Uterus (tissue), 4 donors: ENCODE measurements at places on chromosomes 2 and 18. TPM values are rescaled to one million over a fixed set of nuclear protein-coding genes. Genes with fewer than 3 reads are reported as not detected.

The CDH20 gene
- total RNA-seq = not detected

The C2orf78 gene
- not detected for total RNA-seq

DNA sequence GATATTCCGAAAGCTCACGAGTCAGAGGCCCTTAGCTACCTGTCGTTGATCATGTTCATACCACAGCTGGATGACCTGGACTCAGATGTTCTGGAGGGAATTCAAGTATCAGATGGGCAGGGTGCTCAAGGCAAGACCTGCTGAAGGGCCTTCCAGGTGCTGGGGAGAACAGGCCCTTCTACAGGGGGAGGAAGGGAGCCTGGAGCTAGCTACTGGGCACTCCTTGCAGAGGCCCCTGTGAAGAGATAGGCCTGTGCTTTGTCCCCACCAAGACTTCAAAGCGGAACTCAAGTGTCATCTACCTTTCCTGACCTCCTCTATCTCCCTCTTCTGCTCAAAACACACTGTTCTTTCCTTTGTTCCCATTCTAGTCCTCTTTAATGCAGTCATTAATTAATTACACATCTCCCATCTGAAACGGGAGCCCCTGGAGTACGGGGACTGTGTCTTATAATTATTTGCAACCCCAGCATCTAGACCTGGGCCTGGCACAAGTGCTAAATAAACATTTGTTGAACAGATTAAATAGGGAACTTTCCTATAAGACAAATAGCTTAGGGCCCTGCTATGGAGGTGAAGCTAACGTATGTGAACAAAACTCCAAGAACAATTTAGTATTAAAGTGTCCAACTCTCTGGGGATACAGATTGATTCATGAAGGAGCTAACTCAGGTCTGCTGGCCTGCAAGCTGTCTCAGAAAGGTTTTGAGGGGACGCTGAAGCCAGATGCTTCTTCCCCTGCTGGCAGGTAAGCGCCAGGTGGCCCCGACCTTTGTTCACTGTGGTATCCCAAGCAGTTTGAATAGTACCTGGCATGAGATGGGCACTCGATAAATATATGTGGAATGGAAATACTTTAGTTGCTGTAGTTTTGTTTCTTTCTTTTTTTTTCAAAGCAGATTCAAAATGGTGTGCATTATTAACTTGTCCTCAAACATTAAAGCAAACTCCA is 22.0 kb downstream of the RHOB start:
- H3K27me3 ChIP-seq = no peaks in the 10 kb centered on the region
- no peak overlapping the region for H3K27ac ChIP-seq
- DNase-seq = peak; percentile 13
- H3K36me3 ChIP-seq = no peaks in the 10 kb centered on the region
- no peak overlapping the region for H3K4me3 ChIP-seq

DNA sequence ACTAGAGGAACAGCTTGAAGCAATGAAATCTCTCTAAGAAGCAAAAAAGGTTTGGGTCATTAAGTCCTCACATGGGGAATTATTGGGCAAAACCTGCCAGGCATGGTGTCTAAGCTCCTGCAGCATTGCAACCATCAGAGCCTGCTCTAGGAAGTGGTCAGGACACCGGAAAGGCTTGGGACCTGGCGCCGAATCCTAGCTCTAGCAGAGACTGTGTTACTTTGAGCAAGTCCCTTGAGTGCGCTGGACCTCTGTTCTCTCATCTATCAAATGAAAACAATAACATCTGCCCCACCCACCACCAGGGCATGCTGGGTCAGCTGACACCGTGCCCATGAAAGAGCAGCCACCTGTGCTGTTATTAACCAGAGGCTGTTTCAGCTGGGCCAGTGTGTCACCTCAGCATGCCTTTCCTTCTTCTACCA is 6.3 kb downstream of the TMEM127 start:
- no peaks in the 10 kb centered on the region for H3K36me3 ChIP-seq
- peak overlapping the region; percentile 62 for H3K27ac ChIP-seq
- no peak overlapping the region for H3K4me3 ChIP-seq
- peaks cover 13% of the 10 kb centered on the region for H3K4me1 ChIP-seq
- no peak for DNase-seq
- H3K27me3 ChIP-seq = no peaks in the 10 kb centered on the region

DNA sequence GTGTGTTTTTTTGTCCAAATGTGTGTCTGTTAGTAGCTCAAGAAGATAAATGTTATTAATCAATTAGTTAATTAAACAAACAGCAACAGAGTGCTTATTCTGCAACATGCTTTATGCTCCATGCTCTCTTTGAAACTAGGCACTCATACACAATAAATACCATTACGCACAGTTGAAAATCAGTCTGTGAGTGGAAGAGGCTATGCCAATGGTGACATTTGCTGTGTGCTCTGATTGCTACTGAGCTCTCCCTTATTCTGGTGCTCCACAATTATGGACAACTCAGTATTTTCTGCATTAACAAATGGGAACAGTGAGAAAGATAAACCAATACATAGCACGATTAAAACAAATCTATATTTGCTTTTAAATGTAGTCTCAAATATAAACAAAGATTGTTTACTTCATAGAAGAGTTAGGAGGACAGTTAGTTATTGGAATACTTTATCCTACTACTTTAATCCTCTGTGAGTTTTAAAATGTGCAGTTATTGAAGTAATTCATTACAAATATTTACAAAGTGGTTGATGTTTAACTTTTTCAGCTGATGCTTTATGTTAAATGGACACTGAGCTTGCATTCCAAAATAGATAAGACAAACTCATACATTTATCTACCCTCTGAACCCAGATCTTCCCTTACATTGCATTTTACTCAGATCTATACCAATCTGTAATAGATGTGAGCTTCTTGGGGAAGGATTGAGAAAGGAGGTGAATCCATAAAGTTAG is 55.3 kb downstream of the NXPH2 start:
- H3K4me3 ChIP-seq = no peak overlapping the region
- no peak overlapping the region for H3K27ac ChIP-seq
- H3K27me3 ChIP-seq = no peaks in the 10 kb centered on the region
- no peaks in the 10 kb centered on the region for H3K4me1 ChIP-seq
- no peak for DNase-seq
- H3K36me3 ChIP-seq = no peaks in the 10 kb centered on the region

DNA sequence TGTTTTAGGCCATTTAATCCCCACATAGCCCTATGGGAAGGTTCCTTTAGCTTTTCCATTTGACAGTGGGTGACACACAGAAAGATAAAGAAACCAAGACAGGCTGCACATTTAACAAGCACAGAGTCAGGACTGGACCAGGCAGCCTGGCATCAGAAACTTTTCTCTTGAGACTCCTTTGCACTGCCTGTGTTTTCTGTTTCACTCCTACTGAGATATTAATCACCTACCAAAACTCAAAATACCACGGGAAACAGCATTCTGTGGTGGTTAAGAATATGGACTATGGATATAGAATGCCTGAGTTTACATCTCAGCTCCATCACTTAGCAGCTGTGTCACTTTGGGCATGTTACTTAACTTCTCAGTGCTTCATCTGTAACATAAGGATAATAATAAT is 73.3 kb downstream of the CTAGE1 start:
- no peak overlapping the region for H3K4me3 ChIP-seq
- DNase-seq = no peak
- peak overlapping the region; percentile 98 for H3K27ac ChIP-seq
- H3K36me3 ChIP-seq = no peaks in the 10 kb centered on the region
- H3K4me1 ChIP-seq = no peaks in the 10 kb centered on the region

- H3K36me3 ChIP-seq = no peaks in the 10 kb centered on the region
- no peak overlapping the region for H3K27ac ChIP-seq
- no peaks in the 10 kb centered on the region for H3K4me1 ChIP-seq
These were observed 920.2 kb upstream of the VRK2 start for GRCh38 chr2:57126410-57126809.

- no peak overlapping the region for H3K4me3 ChIP-seq
- no peaks in the 10 kb centered on the region for H3K27me3 ChIP-seq
- no peak overlapping the region for H3K27ac ChIP-seq
These were observed 929.4 kb upstream of the PIK3C3 start for GRCh38 chr18:41025666-41026065.

GRCh38 chr2:151357359-151357758 is at the start of gene TNFAIP6:
Gene TNFAIP6, plus strand, starts transcription at chr2:151357592. Its CDS starts 75 bp downstream, at chr2:151357667.
- H3K36me3 ChIP-seq = no peaks in the 10 kb centered on the region
- no peaks in the 10 kb centered on the region for H3K4me1 ChIP-seq
- no peak for DNase-seq
- peak within 1 kb of the TSS; percentile 54 for H3K27ac ChIP-seq

- no peaks in the 10 kb centered on the region for H3K27me3 ChIP-seq
- no peak for DNase-seq
- H3K36me3 ChIP-seq = no peaks in the 10 kb centered on the region
These were observed 242.6 kb downstream of the IKZF2 start for GRCh38 chr2:212908682-212909435.

DNA sequence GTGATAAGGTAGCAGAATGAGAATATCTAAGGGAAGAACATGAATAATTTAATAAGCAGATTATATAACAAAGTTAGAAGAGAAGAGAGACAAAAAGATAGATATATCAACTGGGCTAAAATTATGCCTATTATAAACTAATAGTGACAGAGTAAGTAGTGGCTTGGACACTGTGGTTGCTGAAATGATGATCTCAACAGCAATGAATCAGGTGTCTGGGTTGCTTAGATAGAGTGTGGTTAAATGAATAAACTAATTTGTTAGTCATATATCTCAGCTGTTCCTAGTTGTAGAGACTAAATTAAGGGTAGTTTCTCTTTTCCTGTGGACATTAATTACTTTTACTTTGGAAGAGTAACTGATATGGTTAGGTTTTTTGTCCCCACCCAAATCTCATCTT is 1485.4 kb upstream of the CELF4 start:
- no peaks in the 10 kb centered on the region for H3K4me1 ChIP-seq
- no peak overlapping the region for H3K27ac ChIP-seq
- no peaks in the 10 kb centered on the region for H3K36me3 ChIP-seq
- H3K4me3 ChIP-seq = no peak overlapping the region
- no peaks in the 10 kb centered on the region for H3K27me3 ChIP-seq
- no peak for DNase-seq
